ENCODE measurements at places on chromosomes 7 and 10.

DNA sequence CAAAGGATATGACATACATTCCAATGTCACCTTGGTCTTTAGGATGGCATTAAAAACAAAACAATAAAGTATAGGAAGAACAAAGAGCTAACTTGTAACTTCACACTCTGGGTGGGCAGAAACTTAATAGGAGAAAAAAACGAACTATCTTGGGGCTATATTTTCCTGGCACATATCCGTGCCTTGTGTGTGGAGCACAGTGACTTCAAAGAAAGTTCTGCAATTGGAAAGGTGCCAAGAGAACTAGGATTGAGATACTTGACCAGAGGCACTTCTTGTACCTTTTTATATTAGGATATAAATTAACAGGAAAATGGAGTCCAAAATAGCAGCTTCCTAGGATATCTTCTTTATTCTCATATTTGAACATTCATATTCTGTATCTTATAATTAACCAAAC lies 148.4 kb downstream of the SEMA3D start:
- DNase-seq, result no peak

DNA sequence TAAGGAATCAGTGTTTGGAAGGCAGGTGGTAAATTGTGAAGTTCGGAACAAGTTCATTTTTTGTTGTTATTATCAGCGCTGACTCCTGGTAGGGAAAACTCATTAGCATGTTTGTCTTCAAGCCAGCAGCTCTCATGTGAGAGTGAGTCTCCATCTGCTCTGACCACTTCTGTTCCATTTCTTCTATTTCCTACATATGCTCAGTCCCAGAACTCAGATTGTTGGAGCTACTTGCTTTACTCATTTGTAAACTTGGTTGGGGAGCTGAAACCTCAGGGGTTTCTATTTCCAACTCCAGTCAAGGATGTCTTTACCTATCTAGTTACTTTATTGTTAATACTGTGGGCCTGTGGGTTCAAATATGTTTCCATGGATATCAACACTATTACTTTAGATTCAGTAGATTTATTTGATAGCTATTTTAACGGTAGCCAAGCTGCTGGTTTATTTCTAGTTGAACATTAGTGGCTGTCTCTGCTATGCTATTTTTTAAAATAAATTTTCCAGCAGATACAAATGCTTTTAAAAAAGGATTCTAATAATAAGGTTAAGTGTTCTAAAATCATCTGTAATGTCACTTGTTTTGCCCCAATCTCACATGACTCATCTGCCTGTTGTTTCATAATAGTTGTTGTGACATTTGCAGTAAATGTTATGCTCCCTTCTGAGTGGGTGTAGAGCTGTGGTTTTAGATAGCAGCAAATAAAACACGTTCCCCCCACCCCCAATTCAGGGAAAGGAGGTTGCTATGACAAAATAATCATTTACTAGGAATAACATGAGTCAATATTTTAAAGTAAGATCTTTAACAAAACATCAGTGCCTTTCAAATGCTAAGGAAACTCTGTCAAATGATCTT lies 143.3 kb downstream of the HDAC9 start:
- DNase-seq, result no peak

DNA sequence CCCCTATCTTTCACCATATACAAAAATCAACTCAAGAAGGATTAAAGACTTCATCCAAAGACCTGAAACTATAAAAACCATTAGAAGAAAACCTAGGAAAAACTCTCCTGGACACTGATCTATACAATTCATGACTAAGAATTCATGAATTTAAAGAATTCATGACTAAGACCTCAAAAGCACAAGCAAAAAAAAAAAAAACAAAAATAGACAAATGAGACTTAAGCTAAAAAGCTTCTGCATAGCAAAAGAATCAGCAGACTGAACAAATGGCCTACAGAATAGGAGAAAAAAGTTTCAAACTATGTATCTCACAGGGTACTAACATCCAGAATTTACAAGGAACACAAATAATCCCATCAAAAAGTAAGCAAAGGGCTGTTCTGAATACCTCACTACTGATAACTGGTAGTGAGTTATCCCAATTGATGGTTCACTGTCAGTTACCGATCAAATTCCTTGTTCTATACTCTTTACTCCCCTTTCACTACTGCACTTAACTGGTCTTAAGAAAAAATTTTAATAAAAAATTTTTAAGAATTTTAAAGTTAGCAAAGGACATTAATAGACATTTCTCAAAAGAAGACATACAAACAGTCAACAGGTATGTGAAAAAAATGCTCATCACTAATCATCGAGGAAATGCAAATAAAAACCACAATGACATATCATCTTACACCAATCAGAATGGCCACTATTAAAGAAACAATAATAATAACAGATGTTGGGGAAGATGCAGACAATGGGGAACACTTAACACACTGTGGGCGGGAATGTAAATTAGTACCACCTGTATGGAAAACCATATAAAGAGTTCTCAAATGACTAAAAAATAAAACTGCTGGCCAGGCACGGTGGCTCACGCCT lies 33.2 kb downstream of the KMT2C start:
- no peak for DNase-seq

- no peak for DNase-seq
These were observed 4.4 kb downstream of the RASSF4 start for GRCh38 chr10:44963772-44964633.

DNA sequence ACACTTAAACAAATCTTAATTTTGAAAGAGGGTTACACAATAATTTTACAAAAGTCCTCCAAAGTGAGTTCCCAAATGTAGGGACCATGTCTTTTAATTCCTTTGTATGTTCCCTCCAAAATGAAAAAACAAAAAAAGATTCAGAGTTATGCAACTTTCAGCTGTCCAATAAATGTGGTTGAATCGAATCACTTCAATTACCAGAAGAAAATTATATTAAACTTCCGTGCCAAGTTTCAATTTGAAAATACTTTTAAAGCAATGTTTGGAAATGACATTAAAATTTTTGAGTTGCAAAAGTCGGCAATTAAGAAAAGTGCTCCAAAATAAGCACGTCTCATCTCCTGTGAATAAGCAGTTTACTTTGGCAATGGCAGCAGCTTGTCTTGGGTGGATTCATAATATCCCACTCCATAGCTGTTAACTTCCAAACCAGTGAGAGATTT lies 60.3 kb upstream of the C1GALT1 start:
- DNase-seq, result no peak

DNA sequence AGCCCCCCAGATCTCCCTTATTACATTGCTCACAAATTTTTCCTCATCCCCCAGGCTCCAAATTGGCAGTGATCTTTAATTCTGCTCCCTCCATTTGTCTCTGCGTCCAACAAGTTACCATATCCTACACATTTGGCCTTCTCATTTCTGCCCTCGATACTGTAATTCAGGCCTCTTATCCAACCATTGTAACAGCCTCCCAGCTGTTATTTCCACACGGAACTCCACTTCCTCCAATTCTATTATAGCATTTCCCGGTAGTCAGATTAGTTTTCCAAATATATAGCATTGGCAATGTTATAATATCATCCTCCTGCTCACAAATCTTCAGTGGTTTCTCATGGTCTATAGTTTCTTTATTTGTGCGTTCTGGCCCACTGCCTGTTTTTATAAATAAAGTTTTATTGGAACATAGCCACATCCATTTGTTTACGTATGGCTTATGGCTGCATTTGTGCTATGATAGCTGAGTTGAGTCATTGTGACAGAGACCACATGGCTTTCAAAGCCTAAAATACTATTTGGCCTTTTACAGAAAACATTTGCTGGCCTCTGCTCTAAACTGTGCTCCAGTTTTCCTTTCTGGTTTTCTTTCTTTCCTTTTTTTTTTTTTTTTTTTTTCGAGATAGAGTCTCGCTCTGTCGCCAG lies 126.5 kb upstream of the ZNF438 start:
- no peak for DNase-seq

DNA sequence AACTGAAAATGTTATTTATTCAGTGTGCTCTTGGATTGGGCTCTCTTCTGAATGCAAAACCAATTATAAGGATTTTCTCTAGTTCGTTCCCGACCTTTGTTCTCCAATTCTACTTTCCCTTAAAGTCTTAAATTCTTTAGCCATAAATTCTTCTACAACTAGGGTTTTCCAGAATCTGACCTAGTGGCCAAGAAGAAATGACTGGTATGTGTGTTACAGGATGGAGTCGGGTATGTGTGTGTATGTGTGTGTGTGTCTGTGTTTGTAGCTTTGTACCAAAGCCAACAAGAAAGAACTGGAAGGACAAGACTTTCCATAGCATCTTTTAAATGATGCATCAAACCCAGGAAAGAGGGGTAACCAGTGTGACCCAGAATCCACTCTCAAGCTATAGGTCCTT lies 25.8 kb upstream of the LEP start:
- DNase-seq, result no peak

DNA sequence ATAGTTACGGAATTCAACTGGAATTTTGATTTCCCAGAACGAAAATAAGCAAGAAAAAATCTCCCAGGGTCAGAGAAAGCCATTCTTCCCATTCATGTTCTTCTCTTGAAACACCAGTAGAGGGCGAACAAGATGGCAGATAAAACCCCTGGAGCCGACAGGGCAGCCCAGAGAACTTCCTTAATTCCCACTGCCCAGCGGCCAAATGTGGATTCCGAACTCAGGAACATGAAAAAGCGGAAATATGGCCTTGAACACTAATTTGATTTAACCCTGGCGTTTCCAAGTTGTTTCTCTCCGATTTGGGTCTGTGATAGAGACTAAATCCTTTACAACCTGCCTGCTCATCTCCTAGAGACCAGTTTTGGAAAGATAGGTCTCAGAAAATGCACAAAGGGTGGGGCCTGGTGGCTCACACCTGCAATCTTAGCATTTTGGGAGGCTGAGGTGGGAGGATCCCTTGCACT lies 100.7 kb upstream of the WAC start:
- DNase-seq, result peak; percentile 29

DNA sequence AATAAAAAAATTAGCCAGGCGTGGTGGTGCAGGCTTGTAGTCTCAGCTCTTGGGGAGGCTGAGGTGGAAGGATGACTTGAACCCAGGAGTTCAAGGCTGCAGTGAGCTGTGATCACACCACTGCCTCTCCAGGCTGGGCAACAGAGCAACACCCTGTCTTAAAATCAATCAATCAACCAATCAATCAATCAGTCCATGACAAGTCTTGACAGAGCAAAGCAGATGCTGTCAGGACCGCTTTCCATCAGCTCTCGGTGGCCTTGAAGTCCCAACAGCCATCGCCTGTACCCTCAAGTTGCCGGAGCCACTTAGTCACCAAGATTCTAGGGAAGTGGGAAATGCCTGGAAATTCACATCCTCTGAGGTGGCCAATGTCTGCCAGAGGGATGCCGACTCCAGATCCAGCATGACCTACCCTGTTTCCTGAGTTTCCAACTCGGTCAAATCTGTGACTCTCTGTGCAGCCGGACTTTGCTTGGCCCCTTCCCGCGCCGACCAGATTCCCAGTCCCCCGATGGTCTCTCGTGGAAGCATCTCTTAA lies 871 bp upstream of the CCL24 start:
- DNase-seq, result no peak

- DNase-seq, result no peak
These were observed 74.4 kb downstream of the MYL10 start for GRCh38 chr7:101554584-101555268.

GRCh38 chr10:72688208-72688651 lies 3.7 kb upstream of the MCU start:
- DNase-seq, result no peak

- no peak for DNase-seq
These were observed 76.1 kb downstream of the CREB3L2 start for GRCh38 chr7:137925754-137926153.

DNA sequence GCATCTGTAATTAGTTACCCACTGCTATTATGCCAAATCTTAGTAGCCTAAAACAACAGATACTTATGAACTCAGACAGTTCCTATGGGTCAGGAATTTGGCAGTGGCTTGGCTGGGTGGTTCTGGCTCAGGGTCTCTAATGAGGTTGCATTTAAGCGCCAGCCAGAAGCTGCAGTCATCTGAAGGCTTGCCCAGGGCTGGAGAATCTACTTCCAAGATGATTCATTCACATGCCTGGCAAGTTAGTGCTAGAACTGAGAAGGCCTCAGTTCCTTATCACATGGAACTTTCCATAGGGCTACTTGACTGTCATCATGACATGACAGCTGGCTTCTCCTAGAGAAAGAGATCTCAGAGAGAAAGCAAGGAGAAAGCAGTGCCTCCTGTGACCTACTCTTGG lies 121.3 kb downstream of the AVL9 start:
- no peak for DNase-seq

DNA sequence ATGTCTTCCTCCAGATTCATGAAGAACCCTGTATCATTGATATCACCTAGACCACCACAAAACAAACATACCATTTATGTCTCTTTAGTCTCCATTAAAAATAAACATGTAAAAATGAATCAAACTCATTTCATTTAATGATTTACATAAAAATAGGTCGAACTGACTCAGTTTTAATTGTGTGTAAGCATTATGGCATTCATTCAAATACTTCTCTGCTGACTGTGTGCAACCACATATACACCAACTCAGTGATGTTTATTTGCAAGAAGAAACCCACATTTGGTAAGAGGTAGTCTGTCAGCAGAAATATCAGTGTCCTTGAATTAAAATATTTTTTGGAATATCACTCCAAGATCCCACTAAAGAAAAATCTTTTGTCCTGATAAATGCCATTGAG lies 30.5 kb downstream of the ABCB1 start:
- DNase-seq, result no peak

DNA sequence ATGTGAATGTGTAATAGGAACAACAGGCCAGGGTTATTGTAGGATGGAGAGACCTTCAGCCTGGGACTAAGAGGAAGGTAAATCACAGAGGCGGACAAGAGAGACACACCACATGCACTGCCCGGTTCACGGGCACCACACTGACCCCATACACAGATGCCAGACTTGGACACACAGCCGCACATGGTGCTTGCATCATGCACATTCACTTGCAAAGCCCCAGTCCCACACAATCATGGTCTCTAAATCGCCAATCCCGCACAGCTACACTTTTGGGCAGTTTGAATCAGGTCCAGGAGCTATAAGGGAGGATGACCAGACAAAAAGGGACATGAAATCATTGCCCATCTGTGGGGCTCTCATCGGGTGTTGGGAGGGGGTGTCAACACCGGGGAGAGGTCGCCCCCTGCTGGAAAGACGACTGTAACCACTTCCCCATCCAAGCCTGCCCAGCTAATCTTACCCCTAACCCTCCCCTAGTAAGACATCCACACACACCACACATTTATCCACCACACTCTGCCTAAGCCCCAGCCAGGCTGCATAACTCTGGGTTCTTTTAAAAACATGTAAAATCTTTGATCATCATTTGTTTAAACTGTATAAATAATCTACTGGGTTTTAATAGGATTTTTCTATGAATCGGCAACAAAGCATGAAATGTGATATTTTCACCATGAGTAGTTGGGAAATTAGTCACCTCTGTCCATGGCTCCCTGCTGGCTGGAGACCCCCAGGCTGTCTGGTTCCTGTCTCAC lies 40.5 kb upstream of the SLF2 start:
- peak; percentile 74 for DNase-seq
